Esophagus muscularis mucosa (tissue), 4 donors: ENCODE measurements at places on chromosomes 7 and 10.

- no peak for DNase-seq
These were observed 72.4 kb upstream of the SP4 start for GRCh38 chr7:21355406-21355874.

DNA sequence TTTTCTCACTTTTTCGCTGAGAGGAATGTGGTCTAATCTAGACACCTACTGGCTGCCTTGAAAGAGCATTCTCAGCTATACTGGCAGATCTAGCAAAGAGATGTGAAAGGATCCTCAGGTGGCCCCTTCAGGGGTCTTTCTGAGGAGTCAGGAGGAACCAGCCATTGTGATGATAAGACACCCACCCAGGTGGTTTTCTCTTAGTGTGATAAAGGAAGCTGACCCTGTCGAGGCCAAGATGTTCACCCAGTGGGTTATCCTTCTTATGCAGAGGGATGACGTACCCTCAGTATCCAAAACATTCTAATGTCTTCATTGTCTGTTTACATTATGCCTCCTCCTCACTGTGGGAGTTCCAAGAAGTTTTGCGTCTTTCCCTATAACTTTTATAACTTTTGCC, 98.3 kb upstream of the LRGUK start:
- DNase-seq, result no peak

DNA sequence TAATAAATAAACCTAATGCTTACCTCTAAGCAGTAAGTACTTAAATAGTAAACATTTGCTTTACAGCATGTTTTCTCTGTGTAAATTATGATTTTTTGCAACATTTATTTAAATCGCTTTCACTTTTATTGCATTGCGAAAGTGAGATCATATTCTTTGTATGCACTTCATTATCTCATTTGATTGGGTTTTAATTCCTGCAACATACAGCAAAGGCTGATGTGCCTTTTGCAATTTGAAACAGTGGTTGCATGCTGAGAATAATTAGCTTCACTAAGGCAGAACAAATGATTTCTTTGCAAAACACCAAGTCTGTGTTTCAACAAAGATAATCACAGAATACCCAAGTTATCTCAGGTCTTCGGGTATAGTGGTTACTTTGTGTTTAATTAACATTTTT, 16.3 kb upstream of the THSD7A start:
- DNase-seq, result no peak

DNA sequence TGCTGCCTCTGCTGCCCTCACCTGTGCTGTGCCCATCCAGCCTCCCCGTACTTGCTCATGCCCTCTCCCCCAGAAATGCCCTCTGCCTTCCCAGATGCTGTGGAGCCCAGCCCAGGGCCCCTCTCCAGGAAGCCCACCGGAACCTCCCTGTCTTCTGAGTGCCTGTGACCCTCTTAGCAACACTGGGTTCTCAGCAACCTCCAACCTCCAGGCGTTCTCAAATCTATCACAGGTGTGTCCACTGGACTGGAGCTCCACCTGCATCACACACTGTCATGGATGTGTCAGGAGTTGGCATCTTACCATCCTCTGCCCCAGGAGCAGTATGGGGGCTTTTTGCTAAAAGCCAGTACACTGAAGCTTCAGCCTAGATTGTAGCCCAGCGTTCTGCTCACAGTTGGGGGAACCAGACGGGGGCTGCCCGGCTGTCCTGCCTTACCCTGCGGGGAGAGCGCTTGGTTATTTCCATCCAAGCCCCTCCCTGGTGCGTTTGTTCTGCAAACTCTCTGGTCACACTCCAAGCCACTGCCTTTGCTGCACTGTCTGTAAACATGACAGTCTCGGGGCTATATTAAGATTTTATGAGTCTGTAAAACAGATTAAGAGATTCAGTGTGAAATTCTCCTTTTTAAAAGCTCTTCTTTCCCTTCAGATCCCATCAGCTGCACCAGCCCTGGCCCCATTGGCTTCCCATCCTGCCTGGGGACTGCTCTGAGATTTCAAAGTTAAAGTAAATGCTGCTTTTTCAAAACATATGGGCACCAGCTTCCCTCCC, 71.3 kb upstream of the CPXM2 start:
- DNase-seq, result peak; percentile 89

GRCh38 chr10:103626178-103626577, 132.7 kb downstream of the NEURL1 start:
- DNase-seq, result no peak

- DNase-seq, result no peak
These were observed 47.5 kb upstream of the DGKB start for GRCh38 chr7:14950013-14950412.

DNA sequence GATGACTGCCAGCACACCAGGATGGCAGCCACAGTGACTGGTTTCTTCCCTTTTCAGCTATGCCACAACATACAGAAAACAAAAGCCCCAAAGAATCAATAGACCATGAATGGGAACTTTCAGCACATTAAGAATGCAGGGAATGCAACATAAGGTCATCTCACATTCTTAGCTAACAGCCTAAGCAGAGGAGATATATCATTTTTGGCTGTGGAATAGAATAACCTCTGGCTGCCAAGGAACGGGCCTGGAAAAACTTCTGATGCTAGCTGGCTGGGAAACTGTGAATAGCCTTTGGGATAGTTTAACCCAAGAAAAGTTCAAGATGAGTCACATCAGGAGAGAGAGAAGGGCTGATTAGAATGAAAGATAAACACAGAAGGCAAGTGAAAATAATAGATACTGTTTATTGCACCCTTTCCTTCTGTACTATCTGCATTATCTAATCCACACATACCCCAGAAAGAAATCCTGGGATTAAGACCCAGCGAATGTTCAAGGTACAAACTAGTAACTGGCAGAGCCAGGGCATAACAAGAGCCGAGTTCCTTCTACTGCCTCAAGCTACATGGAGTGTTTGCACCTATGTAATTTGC, 169.2 kb downstream of the SEMA3A start:
- no peak for DNase-seq

GRCh38 chr7:75663302-75663907, 75.3 kb downstream of the HIP1 start:
- no peak for DNase-seq

- peak; percentile 37 for DNase-seq
These were observed 71.9 kb downstream of the MRPL32 start for GRCh38 chr7:43004082-43004481.

DNA sequence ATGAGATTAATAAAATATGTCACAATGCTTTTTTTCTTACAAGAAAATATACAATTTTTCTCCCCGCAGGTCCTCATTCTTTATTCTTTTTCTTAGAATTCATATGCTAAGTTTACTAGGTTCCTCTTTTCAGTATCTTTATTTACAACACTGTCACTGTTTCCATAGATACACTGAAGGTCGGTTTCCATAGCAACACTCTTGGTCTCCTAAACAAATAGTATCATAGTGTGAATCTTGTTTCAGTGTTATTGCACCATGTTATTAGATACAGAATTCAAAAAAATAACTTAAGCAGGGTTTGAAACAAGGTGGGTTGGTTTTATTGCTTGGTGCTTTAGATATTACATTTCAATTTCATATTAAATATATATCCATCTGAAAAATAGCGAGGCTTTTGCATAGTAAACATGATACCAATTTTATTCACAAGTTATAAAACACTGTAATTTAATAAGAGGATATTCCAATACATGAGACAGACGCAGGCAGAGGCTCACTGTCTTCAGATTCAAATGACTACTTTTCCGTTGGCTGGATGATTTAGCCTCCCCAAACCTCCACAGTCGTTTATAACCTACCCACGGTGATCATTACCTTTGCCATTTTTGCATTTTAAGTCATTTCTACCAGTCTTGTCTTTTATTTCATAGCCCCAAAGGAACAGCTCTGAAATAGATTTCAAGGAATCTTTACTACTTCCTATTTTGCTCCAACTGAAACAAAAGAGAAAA, 88.9 kb upstream of the KLF6 start:
- DNase-seq, result no peak

- no peak for DNase-seq
These were observed 28.3 kb upstream of the FIS1 start for GRCh38 chr7:101273206-101273605.

DNA sequence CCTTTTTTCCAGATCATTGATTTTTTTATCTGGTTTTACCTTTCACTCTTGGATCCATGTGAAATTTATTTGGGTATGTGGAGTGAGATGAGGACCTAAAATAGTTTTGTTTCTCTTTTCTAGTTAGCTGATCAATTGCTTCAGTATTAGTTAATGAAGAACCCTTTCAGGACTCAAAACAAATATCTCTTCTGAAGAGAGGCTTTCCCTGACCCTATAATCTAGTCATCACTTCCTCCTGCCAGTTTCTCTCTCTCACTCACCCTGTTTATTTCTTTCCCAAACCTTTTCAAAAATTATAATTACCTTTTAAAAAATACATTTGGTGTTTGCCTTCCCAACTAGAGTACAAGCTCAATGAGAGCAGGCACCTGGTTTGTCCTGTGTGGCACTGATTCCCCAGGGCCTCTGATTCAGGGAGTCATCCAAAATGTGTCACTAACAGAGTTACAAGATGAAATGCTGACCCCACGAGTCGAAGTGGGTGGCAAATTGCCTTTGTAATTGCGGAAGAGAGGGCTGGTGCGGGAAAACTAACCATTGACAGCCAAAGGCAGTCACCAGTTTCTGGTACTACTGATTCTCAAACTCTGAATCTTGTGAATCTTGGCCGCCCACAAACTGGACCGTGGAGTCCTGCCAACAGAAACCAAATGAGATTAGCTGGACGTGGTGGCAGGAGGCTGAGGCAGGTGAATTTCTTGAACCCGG, 2.4 kb downstream of the TMEM140 start:
- no peak for DNase-seq

- no peak for DNase-seq
These were observed 192.4 kb downstream of the ADARB2 start for GRCh38 chr10:1544929-1545328.

DNA sequence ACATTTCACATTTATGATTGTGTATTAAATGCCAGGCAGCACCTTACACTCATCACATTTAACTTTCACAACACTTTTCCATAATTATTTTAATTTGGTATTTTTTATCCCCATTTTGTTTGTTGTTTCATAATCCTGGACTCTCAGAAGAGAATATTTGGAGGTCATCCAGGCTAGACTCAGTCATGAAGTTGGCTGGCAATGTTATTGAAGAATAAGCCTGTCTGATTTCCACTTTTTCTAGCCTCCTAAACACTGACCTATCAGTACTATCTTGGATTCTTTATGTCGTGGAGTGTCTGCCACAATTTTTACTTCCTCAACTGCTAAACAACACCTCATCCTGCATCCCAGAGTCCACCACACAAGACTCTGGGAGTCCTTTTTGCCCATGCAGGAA, 372.3 kb upstream of the NRP1 start:
- no peak for DNase-seq

DNA sequence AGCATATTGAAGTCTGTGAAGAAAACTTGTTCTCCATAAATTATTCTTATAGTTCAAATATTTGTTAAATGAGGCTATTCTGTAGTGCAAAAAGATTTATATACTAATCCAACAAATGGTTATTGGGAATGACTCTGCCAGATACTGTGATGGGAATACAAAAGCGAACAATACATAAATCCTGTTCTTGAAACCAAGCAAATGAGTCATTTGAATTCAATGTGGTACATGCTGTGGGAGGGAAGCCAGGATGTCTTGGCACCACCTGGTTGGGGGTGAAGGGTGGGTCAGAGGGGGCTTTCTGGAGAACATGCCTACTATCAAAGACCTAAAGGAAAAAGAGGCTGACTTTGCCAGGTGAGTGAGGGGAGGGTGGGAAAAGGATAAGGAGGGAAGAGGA, 594.2 kb downstream of the CALN1 start:
- no peak for DNase-seq

GRCh38 chr7:121178869-121179497, 149.8 kb upstream of the WNT16 start:
- DNase-seq, result no peak

DNA sequence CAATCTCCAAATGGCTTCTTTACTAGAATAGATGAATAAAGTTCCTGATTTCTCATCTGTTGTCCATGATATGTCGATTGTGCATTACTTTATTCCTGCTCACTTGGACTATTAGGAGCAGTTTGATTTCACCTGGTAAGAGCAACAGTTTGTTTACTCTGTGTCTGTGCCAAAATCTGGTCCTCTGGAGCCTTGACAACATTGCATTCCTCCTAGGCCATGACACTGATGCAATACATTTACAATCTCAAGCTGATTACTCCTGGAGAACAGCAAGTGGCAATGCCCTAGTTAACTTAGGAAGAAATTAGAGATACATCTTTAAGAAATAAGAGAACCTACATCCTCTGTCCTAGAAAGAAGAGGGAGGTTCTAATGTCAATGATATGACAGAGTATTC, 71.8 kb downstream of the SGCE start:
- DNase-seq, result no peak

- no peak for DNase-seq
These were observed 165.9 kb upstream of the VIPR2 start for GRCh38 chr7:159310457-159311171.

- no peak for DNase-seq
These were observed 75.5 kb downstream of the UBE2H start for GRCh38 chr7:129877146-129877792.

- no peak for DNase-seq
These were observed 2.6 kb downstream of the BZW2 start for GRCh38 chr7:16648551-16648950.

GRCh38 chr10:58512491-58513187, at the start of gene BICC1:
BICC1 (plus strand) TSS chr10:58512872; CDS start chr10:58513144, 272 bp downstream.
- no peak for DNase-seq

DNA sequence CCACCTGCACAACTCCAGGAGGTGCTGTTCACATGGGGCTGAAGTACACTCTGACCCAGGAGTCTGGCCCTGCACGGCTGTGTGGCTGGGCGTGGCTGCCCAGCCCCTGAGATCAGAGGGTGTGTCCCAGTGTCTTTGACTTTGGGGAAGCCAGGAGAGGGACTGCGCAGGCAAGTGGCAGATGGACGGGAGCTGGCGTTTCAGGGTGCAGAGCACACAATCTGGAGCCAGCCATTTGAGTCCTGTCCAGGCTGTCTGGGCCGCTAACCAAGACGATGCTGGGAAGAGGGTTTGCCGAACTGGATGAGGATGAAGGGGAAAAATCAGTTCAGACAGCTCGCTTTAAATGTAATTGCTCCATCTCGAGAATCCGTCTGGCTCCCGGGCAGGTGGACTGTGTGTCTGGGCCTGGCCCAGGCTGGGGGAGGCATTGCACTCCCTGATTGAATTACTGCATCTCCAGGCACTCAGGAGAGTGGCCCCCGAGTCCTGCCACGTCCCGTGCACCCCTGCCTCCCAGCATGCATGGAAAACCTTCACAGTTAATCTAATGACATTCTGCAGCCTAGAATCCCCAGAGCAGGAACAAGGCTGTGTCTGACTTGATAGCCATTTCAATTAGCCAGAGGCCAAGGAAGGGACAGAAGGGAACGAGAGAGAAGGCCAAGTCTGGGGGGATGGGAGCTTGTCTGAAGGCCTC, 120.8 kb upstream of the NANOS1 start:
- no peak for DNase-seq

DNA sequence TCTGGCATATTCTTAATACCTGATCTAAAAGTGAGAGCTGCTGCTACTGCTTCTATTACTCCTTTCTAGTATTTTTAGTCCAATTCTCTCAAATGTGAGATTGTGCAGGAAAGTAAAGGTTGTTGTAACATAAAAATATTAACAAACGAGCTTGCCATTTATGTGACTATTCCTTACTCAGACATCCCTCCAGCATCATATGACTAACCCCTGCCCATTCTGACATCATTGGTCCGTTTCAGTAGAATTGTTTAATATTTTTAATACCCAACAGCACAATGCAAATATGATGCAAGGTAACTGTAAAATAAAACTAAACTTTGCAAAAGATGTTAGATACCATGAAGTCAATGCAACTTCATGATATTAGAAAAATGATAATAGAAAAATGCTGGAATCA, 83.6 kb downstream of the CFAP58 start:
- DNase-seq, result no peak
